ENCODE measurements at places on chromosomes 11 and 22.

GRCh38 chr22:43993072-43993760 lies 30.9 kb upstream of the PARVB start:
- DNase-seq, result peak; percentile 73

GRCh38 chr11:66327171-66328030 lies 8.8 kb downstream of the RIN1 start:
- DNase-seq, result no peak

DNA sequence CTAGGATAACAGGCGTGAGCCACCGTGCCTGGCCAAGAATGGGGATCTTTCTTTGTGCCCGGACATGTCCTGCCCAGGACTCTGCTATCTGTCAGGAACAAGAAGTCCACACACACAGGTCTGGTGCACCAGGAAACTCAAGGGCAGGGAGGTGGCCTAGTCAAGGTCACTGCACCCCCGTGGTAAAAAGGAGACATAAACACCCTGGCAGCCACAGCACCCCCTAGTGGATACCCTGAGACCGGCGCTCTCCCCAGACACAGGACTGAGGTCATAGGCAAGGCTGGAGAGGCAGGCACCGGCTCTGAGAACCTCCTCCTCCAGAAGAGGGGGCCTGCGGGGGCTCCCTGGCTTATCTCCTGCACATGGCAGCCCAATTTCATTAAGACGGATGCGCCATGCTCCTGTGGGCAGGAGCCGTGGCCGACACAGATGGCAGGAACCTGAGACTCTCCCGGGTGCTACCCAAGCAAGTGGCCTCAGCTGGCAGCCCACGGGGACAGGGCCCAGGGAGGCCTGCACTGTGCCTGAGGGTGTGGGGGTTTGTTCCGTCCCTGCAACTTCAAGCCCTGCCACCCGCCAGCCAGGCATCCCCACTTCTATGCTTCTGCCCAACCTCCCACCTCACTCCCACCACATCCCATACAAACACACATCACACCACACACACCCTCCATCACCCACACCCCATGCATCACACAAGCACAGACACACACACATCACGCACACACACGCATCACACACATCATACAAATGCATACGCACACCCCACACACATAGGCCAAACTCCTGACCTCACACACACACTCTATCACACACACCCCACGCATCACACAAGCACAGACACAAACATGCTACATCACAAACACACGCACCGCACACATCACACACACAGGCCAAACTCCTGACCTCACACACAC lies 19.6 kb downstream of the MACROD1 start:
- DNase-seq, result peak; percentile 73

- no peak for DNase-seq
These were observed 29.7 kb upstream of the TEF start for GRCh38 chr22:41352058-41352457.

- DNase-seq, result no peak
These were observed 22.8 kb downstream of the PIM3 start for GRCh38 chr22:49983148-49984042.

DNA sequence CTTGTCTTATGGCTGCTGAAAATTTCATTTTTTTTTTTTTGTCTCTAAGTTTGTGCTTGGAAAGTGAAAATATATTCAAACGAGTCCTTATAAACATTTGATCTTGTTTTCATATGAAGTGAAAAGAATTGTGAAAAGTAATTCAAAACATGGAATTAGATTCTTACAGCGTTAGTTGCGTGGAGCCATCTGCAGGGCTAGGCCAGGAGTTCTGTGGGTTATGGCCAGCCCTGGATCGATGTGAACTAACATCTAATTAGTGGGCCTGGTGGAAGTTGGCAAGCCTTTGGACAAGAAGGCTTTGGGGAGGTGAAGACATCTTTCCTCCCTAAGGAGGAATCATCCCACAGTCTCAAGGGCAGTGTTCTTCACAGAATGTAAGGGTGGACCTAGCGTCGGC lies 37.2 kb downstream of the PARVA start:
- DNase-seq, result no peak

GRCh38 chr11:66886671-66887221 lies 29.9 kb downstream of the LRFN4 start:
- DNase-seq, result no peak

- DNase-seq, result no peak
These were observed 47.0 kb downstream of the LDLRAD3 start for GRCh38 chr11:35990816-35991215.

- peak; percentile 64 for DNase-seq
These were observed 50.4 kb downstream of the FAM83F start for GRCh38 chr22:40044870-40045834.
